Activated T-helper 17 cell treated with anti-CD3 and anti-CD28 coated beads, Interleukin-2, amount 50 U/mL, for 72 hours (primary cell): ENCODE measurements at places on chromosomes 1 and 21. TPM values are rescaled to one million over a fixed set of nuclear protein-coding genes. Genes with fewer than 3 reads are reported as not detected.
A peak's percentile ranks its signal among the peaks of the same experiment; 100 is the strongest.

DNA sequence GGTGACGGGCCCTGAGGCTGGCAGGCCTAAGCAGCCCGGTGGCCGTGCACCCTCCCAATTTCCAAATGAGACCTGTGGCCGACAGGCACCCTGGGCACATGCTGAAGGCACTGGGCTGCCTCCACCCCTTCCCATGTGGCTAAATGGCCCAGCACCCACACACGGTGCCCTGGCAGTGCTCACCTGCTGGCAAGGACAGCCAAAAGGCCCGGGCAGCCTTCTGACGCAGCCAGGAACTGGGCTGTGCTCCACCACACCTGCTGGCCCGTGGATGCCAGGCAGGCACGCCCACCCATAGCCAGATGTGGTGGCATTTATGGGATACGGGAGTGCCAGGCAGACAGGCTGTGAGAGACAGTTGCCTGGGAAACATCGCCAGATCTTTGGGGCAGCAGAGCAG is 4.0 kb upstream of the FAAP20 start:
- ATAC-seq: no peak

DNA sequence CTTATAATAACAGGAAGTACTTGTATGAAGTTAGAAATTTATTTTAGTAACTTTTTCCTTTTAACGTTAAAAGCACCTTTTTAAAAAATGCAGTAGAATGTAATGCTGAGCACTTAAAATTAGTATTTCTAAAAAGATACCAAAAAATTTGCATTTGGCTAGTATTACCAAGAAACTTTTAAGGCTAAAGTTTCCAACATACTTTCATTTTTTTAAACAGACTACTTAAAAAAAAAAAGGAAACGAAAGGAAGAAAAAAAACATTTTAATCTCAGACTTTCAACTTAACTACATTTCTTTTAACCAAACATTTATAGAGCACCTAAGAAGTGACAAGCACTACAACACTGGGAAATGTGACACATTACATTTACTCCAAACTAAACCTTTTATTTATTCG is 2.8 kb downstream of the ARID4B start:
- ATAC-seq: no peak

GRCh38 chr1:6108937-6109614 is 63.4 kb downstream of the KCNAB2 start:
- peak; percentile 84 for ATAC-seq

DNA sequence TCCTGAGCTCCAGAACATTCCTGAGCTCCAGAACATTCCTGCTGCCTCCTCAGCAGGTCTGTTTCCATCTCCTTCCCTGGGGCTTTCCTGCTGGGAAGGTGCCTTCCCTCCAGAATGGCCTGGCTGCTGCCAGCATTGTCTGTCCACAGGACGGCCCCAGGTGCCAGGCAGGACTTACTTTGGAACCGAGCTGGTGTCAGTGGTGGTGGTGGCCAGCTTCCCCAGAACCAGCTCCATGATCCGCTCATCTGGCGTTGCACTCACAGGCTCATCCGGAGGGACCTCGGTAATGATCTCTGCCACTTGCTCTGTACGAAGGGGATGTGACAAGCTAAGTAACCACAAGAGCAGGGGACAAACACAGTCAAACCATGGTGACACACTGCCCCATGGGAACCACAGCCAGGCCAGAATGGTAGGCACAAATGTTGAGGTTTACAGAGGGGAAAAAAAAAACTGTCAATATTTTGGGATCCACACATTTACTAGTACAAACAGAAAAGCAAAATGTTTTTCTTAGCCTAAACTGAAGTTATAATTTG is 41.3 kb downstream of the PRDM15 start:
- no peak for ATAC-seq

GRCh38 chr1:236425031-236425663 is 31.1 kb downstream of the EDARADD start:
- peak; percentile 82 for ATAC-seq

DNA sequence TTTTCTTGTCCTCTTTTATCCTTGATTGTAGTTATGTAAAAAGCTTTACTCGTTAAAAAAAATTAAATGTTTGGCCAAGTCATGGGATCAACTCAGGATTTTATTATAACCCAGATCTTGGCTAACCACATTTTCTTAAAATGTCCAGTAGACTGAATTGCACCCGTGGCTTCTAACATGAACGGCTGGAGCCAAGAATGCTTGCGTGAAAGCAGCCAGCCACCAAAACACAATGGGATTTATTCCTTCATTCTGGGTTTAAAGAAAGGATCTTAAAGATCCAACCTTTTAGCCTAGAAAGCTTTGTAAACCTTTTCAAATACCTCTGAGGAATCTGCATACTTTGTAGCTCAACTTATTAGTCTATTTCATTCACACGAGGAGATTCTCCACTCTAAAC is 404.4 kb downstream of the USP25 start:
- ATAC-seq: no peak

DNA sequence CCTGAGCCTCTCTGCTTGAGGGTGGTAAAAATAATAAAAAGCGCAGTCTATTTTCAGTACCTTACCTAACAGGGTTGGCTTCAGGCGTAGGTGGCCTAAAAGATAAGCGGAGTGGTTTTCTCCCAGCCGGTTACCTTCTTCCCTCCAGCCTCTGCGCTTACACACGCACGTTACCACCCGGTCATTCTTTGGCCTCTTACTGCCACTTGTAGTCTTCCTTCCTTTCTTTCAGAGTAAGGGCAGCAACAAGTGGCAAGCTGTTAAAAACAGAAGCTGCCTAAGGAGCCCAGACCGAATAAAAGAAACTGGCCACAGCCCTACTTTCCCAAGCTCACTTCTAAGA is 35.4 kb downstream of the CLCA1 start:
- ATAC-seq: no peak

- ATAC-seq: peak; percentile 25
These were observed 544 bp upstream of the CCT8 start for GRCh38 chr21:29074007-29074376.

The UBL4B gene
- not detected for total RNA-seq

The SELENON gene
- total RNA-seq: 10.2 TPM
